ENCODE measurements at places on chromosomes 4 and X.

- no peak overlapping the region for H3K4me3 ChIP-seq
- no peak for DNase-seq
- no peaks in the 10 kb centered on the region for H3K27me3 ChIP-seq
- H3K4me1 ChIP-seq: no peaks in the 10 kb centered on the region
- H3K27ac ChIP-seq: no peak overlapping the region
Observed at GRCh38 chr4:74855879-74856278, 61.6 kb upstream of the BTC start.

GRCh38 chrX:50204364-50204899, at the start of gene CCNB3:
CCNB3 (plus strand) TSS chrX:50204765; CDS start chrX:50285164, 80,399 bp downstream.
- peaks cover under 1% of the 10 kb centered on the region for H3K27me3 ChIP-seq
- H3K4me1 ChIP-seq: peaks cover 16% of the 10 kb centered on the region
- H3K36me3 ChIP-seq: peaks cover 6% of the 10 kb centered on the region
- peak; percentile 62 for DNase-seq

DNA sequence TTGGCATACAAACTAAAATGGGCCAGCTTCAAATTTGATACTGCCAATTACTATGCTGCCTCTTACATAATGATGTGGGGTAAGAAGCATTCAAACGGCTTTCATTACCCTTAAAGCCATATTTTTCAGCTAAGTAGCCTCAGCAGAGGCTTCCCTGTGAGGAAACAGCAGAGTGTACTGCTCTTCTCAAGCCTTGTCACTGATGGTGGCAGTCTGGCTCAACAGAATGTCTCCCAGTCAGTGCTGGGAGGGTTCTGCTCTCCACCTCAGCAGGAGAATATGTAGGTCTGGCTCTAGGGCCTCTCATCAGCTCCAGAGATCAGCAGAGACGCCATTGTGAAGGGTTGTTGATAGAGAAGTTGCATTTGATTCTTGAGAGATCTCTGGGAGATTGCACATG, 44.6 kb upstream of the MBNL3 start:
- peaks cover 16% of the 10 kb centered on the region for H3K27me3 ChIP-seq
- no peak for DNase-seq
- H3K27ac ChIP-seq: no peak overlapping the region
- no peaks in the 10 kb centered on the region for H3K36me3 ChIP-seq
- H3K4me1 ChIP-seq: no peaks in the 10 kb centered on the region

GRCh38 chr4:55447831-55448230, 52.1 kb downstream of the TMEM165 start:
- H3K27ac ChIP-seq: no peak overlapping the region
- H3K36me3 ChIP-seq: peaks cover 41% of the 10 kb centered on the region
- no peaks in the 10 kb centered on the region for H3K4me1 ChIP-seq
- DNase-seq: no peak
- H3K4me3 ChIP-seq: no peak overlapping the region
- H3K27me3 ChIP-seq: no peaks in the 10 kb centered on the region

DNA sequence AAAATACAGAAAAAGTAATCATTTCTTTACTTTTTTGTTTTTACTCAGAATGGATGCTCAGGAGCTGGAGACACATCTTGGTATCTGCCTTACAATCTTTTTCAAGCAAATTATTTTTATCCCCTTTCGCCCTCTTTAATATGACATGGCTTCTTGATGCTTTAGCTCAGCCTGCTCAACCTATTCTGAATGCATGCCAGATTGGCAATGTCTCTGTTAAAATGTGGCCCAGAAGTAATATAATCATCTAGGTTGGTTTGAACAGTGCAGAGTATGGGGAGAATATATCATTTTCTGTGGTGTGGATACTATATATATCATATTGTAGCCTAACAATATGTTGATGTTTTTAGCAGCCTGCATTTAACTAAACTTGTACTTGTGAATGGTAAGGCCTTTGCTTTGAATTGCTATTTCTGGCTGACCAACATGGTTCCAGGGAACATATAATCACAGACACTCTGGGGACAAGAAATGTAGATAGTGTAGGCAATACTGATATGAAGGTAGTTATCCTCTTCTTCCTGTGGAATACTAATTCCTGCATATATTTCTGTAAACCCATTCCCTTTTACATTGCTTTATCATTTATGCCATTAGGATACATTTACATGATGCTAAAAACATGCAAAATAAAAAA, 282.7 kb downstream of the PPP3CA start:
- peaks cover 8% of the 10 kb centered on the region for H3K36me3 ChIP-seq
- H3K4me3 ChIP-seq: no peak overlapping the region
- no peaks in the 10 kb centered on the region for H3K4me1 ChIP-seq
- no peak overlapping the region for H3K27ac ChIP-seq
- DNase-seq: no peak

DNA sequence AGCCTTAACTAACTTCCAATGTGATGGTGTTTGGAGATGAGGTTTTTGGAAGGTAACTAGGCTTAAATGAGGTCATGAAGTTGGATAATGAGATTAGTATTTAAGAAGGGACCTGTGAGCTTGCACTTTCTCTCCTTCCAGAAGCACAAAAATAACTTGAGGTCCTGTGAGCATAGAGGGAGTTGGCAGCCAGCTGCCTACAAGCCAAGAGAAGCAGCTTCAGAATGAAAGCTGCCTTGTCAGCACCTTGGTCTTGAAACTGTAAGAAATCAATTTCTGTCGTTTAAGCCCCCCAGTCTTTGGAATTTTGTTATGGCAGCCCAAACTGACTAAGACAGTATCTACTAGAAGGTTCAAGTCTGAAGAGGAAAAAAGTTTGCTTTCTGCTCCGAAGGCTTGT, 280.2 kb upstream of the GALNTL6 start:
- H3K4me1 ChIP-seq: no peaks in the 10 kb centered on the region
- no peaks in the 10 kb centered on the region for H3K27me3 ChIP-seq
- H3K4me3 ChIP-seq: no peak overlapping the region
- no peaks in the 10 kb centered on the region for H3K36me3 ChIP-seq
- no peak for DNase-seq
- H3K27ac ChIP-seq: no peak overlapping the region

DNA sequence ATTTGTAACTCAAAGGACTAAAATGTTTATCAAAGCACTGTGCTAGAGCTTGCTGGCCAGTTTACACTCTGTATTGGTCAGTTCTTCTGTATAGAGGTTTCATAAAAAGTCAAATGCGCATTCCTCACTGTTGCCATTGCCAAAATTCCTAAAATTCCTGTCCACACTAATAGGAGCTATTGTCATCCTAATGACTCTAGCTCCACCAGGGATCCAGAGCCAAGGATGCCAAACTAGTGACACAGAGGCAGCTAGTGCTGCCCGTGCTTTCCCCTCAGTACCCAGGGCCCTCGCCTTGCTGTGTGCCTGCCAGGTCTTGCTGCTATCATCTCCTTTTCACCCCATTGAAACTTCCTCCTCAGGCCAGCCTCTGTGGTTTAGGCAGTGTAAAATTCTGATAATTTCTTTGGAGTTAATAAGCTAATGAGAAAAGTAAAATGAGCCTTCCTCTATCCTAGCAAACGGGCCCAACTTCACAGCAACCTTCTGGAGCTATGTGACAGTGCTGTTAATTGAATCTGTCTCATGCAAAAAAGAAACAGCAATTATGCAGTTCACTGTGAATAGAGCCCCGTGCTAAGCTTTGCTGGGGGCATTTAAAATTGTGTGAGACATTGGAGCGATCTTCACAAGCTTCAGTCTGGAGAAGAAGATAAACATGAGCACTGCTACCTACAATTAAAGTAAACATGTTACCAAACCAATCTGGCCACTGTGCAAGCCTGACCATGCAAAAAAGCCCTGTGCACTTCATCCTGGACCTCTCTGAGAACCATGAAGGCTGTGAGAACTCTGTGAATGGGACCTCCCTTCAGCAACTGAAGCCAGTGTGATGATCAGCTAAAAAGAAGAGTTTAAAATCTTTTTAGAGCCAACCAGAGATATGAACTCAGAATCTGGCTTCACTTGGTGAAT, 43.1 kb upstream of the FGF2 start:
- peaks cover 7% of the 10 kb centered on the region for H3K4me1 ChIP-seq
- H3K4me3 ChIP-seq: no peak overlapping the region
- DNase-seq: no peak
- no peak overlapping the region for H3K27ac ChIP-seq
- H3K27me3 ChIP-seq: peaks cover 11% of the 10 kb centered on the region
- no peaks in the 10 kb centered on the region for H3K36me3 ChIP-seq

- no peaks in the 10 kb centered on the region for H3K27me3 ChIP-seq
- H3K27ac ChIP-seq: no peak overlapping the region
- no peak for DNase-seq
- no peak overlapping the region for H3K4me3 ChIP-seq
- no peaks in the 10 kb centered on the region for H3K36me3 ChIP-seq
- no peaks in the 10 kb centered on the region for H3K4me1 ChIP-seq
Observed at GRCh38 chr4:22385611-22386011, 130.3 kb downstream of the ADGRA3 start.

GRCh38 chrX:67777148-67777547, 233.3 kb downstream of the AR start:
- no peak overlapping the region for H3K27ac ChIP-seq
- H3K4me3 ChIP-seq: no peak overlapping the region
- DNase-seq: no peak
- H3K4me1 ChIP-seq: no peaks in the 10 kb centered on the region
- H3K36me3 ChIP-seq: no peaks in the 10 kb centered on the region

DNA sequence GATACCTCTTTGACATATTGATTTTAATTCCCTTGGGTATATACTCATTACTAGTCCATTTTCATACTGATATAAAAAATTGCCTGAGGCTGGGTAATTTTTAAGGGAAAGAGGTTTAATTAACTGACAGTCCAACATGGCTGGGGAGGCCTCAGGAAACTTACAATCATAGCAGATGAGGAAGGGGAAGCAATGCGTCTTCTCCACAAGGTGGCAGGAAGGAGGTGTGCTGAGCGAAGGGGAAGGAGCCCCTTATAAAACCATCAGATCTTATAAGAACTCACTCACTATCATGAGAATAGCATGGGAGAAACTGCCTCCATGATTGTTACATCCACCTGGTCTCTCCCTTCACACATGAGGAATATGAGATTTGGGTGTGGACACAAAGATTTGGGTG, 42.4 kb downstream of the MSX1 start:
- H3K36me3 ChIP-seq: no peaks in the 10 kb centered on the region
- no peaks in the 10 kb centered on the region for H3K4me1 ChIP-seq
- peaks cover 39% of the 10 kb centered on the region for H3K27me3 ChIP-seq
- no peak for DNase-seq
- H3K27ac ChIP-seq: no peak overlapping the region

GRCh38 chr4:1948892-1949436, 59.8 kb downstream of the NELFA start:
- peaks cover 11% of the 10 kb centered on the region for H3K36me3 ChIP-seq
- H3K4me3 ChIP-seq: no peak overlapping the region
- H3K27me3 ChIP-seq: no peaks in the 10 kb centered on the region
- no peak for DNase-seq
- H3K4me1 ChIP-seq: peaks cover 5% of the 10 kb centered on the region
- peak overlapping the region; percentile 62 for H3K27ac ChIP-seq

GRCh38 chr4:77488882-77489281, 116.7 kb upstream of the CXCL13 start:
- H3K27me3 ChIP-seq: peaks cover 12% of the 10 kb centered on the region
- no peaks in the 10 kb centered on the region for H3K4me1 ChIP-seq
- H3K4me3 ChIP-seq: no peak overlapping the region
- DNase-seq: no peak
- no peak overlapping the region for H3K27ac ChIP-seq
- H3K36me3 ChIP-seq: no peaks in the 10 kb centered on the region

- no peak overlapping the region for H3K27ac ChIP-seq
- H3K4me1 ChIP-seq: no peaks in the 10 kb centered on the region
- peaks cover 93% of the 10 kb centered on the region for H3K27me3 ChIP-seq
- H3K36me3 ChIP-seq: no peaks in the 10 kb centered on the region
Observed at GRCh38 chr4:7197910-7198309, 5.6 kb downstream of the SORCS2 start.

DNA sequence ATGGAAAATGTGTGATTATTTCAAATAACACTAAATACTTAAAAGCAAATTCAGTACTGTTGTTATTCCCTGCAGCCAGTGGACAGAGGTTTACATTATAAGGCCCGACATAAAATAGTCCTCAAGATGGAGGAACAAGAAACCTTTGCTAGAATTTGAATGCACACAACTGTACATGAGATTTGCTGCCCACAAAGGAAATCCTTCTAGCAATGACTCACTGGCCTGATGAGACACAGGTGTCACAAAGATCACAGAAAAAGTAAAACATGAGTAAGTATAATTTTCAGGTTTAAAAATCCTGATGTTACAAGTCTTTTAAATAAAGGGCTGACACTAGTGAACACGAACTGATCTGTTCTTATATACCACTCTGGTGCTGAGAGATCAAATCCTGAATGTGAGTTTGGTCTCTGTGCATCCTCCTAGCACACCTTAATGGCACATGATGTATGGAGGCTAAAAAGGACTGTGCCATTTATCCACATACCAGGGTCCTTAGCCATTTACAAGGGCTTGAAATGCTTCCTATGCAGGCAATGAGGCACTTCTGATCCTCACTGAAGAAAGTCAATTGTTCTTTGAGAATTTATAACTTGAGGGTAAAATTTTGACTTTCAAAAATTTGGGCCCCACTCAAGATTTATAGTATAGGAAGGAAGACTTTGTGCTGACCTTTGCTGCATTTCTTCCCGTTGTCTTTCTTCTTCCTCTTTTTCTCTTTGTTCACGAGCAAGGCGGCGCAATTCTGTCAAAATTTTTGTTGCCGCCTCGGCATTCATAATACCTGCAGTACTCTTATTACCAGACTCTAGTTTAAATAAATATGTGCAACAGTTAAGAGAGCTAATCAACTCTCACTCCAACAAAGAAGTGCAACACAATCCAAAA, 23.0 kb downstream of the MAP7D3 start:
- H3K4me3 ChIP-seq: no peak overlapping the region
- peaks cover 12% of the 10 kb centered on the region for H3K4me1 ChIP-seq
- peak overlapping the region; percentile 80 for H3K27ac ChIP-seq
- no peak for DNase-seq
- H3K27me3 ChIP-seq: no peaks in the 10 kb centered on the region

GRCh38 chr4:93660036-93660435, 168.5 kb upstream of the ATOH1 start:
- H3K27ac ChIP-seq: no peak overlapping the region
- H3K27me3 ChIP-seq: no peaks in the 10 kb centered on the region
- H3K4me3 ChIP-seq: no peak overlapping the region
- no peak for DNase-seq
- H3K36me3 ChIP-seq: no peaks in the 10 kb centered on the region

GRCh38 chr4:158624889-158625478, 46.7 kb downstream of the C4orf46 start:
- H3K27me3 ChIP-seq: peaks cover 21% of the 10 kb centered on the region
- no peak overlapping the region for H3K27ac ChIP-seq
- H3K36me3 ChIP-seq: no peaks in the 10 kb centered on the region
- H3K4me1 ChIP-seq: no peaks in the 10 kb centered on the region
- H3K4me3 ChIP-seq: no peak overlapping the region

DNA sequence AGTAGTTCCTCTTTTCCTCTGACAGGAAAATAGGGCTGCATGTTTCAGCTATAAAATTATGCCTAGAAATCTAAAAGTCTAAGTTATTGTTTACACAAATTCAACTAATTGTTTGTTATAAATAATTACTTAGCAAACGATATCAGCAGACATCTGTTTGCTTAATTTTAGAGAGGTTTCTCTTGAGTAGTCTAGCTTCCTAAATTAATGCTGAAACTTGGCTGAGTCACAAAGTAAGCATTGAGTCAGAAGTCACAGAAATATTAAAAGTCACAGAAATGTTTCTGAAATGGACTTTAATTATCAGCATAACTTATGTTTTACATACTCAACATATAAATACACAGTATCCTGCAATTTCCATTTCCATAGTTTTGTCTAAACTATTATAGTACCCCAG, 1044.0 kb downstream of the CCSER1 start:
- no peaks in the 10 kb centered on the region for H3K27me3 ChIP-seq
- H3K36me3 ChIP-seq: no peaks in the 10 kb centered on the region
- no peaks in the 10 kb centered on the region for H3K4me1 ChIP-seq
- no peak overlapping the region for H3K4me3 ChIP-seq
- H3K27ac ChIP-seq: no peak overlapping the region
- DNase-seq: no peak
